ENCODE measurements at places on chromosomes 16 and 17.

- DNase-seq: no peak
These were observed 769.1 kb upstream of the CDH8 start for GRCh38 chr16:62805221-62805857.

- DNase-seq: no peak
These were observed 16.3 kb downstream of the LIG3 start for GRCh38 chr17:34996422-34997285.

GRCh38 chr16:6081320-6081976 lies 983.9 kb upstream of the EEF2KMT start:
- no peak for DNase-seq

GRCh38 chr16:78639775-78640174 lies 540.3 kb downstream of the WWOX start:
- DNase-seq: no peak

- peak; percentile 39 for DNase-seq
These were observed at the start of gene B9D1 for GRCh38 chr17:19362277-19363113. TSS of gene B9D1 (minus strand) at chr17:19362723. CDS start at chr17:19362569, 154 bp downstream.

- DNase-seq: no peak
These were observed 131.6 kb downstream of the MRTFB start for GRCh38 chr16:14202697-14203096.

DNA sequence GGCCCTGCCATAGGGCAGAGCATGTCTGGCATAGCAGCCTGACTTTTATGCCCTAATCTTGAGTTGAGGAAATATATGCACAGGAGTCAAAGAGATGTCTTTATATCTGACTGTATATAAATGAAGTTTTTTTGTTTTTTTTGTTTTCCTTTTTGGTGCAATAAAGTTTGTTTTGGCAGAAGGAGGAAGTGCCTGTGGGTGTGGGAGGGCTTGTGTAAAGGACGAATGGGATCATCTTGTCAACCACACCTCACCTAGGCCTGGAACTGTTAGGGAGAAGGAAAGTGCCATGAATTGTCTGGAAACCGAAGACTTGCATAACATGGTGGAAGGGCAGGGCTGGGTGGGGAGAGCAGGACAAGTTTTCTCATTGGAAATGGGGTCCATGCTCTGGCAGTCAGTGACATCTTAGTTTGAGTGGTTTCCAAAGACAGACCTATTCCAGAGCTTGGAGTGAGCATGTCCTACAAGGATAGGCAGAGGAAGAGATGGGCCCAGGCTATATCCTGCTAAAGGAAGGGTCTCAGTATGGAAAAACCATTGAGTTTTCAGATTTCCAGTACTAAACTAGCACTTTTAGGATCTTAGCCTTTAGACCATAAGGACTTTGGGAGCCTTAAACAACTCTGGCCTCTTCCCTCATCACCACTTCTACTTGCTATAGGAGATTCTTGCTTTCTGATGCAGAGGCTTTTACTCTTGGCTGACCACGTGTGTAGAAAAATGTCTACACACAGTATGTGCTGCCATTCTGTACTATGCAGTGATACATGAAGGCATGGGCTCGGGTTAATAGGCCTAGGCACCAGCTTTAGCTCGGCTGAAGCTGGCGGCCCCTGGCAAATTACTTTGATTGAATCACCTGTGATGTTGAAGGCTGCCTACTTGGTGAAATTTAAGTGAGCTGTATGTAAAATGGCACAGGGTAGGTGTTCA lies 15.5 kb downstream of the SNF8 start:
- DNase-seq: no peak

GRCh38 chr17:2347805-2348685 lies 10.7 kb downstream of the SGSM2 start:
- DNase-seq: peak; percentile 85

DNA sequence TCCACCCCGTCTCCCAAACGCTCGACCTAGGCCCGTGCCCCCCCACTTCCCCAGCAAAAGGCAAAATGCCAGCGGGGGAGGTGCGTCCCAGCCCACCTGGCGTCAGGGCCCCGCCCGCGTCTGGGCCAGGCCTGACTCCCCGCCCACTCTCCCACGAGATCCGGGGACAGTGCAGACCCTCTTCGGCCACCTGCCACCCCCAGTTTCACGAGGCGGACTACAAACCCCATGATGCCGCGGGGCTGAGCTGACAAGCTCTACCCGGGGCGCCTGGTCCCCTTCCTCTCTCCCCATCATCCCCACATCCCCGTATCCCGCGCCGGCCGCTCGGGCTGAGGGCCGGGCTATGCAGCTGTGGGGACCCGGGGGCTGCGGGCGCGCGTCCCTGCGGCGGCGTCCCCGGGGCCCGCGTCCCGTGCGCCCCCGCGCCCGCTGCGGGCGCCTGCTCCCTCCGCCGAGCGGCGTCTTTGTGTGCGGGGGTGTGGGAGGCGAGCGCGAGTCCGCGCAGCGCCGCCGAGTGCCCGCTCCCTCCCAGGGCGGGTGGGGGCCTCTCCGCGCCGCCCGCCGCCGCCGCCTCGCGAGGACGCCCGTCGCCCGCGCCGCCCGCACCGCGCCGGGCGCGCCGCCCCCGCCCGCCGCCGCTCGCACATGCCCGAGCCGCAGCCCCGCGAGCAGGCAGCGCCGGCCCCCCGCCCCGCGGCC lies at the start of gene ANKRD13B:
Gene ANKRD13B, plus strand, starts transcription at position 283 of the 702 bp plus-strand sequence. CDS start 490 bp downstream, outside the sequence.
- no peak for DNase-seq

DNA sequence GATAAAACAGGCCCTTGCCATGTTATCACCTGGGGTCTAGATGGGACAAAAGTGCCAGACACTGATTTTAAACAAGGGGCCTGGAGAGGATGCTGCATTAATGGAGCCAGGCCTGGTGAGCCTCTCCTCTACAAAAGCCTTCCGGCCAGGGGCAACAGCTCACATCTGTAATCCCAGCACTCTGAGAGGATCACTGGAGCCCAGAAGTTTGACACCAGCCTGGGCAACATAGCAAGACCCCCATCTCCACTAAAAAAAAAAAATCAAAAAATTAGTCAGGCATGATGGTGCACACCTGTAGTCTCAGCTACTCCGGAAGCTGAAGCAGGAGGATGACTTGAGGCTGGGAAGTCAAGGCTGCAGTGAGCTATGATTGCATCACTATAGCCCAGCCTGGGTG lies 3.5 kb downstream of the GINS2 start:
- DNase-seq: no peak

DNA sequence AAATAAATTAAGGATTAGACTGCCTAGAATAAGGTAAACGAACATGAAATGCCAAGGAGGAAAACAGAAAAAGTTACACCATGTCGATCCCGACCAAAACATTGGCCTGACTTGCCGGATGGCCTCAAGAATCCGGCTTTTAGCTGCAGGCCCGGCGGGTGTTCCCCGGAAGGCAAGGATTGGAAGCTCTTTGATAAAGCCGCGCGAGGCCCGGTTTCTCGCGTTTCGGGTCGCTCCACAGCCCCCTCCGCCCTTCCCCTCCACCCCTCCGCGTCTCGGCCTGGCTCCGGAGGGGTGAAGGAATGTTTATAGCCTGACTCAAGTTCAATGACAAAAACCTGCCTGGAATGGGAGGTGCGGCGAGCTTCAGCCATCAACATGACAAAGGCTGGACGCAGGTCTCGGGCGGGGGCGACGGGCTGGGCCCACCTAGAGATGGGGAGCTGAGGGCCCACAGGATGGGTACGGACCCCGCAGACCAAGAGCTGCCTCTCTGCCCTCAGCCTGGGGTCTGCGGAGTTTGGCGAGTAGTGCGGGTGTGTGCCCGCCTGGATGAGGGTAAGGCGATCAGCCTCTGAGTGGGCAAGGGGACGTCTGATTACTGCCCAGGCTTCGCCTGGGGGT lies 2.6 kb downstream of the PRAC1 start:
- no peak for DNase-seq

DNA sequence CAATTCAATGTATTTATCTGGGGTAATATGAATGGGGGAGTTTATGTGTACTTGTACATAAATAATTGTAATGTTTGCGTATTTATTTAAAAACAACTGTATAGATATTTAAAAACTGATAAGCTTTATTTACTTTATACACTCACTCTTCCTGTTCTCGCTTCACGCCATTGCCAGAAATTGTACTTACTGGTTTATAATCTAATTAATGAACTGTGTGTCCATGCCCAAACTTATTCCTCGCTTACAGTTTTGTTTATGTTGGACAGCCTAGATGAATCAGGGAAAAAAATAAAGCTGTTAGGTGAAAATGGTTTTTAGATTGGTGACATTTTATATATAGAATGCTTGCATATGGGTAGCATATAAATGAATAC lies 30.8 kb downstream of the AATF start:
- no peak for DNase-seq

DNA sequence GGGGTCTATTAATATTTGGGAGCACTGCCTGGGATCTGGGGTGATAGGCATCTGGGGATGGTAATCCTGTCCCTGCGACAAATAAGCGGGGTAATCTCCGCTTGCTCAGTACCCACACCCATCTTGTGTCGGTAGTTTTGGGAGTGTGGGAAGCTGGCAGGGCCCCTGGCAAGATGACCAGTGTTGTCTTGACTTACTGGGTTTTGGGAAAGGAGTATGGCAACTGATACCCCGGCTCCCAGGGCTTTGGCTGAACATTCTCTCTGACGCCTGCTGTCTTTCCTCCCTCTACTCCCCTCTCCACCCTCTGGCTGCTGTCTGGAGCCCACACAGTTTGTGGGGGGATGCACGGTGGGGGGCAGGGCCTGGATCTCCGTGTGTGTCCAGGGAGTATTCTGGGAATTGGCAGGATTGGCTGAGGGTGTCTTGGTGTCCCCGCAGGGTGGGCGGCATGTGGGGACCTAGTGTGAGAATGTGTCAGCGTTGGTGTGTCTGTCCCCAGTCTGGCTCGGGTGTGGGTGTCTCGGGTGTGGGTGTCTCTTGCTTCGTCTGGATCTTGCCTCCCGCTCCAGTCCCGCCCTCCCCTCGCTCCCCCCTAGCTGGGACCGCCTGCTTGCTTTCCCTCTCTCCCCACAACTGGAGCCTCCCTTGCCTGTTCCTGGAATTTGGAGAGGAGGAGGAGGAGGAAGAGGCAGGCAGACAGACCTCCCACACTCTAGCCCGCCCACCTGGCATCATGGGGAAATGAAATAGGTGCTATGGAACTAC lies 12.0 kb downstream of the RARA start:
- DNase-seq: no peak

DNA sequence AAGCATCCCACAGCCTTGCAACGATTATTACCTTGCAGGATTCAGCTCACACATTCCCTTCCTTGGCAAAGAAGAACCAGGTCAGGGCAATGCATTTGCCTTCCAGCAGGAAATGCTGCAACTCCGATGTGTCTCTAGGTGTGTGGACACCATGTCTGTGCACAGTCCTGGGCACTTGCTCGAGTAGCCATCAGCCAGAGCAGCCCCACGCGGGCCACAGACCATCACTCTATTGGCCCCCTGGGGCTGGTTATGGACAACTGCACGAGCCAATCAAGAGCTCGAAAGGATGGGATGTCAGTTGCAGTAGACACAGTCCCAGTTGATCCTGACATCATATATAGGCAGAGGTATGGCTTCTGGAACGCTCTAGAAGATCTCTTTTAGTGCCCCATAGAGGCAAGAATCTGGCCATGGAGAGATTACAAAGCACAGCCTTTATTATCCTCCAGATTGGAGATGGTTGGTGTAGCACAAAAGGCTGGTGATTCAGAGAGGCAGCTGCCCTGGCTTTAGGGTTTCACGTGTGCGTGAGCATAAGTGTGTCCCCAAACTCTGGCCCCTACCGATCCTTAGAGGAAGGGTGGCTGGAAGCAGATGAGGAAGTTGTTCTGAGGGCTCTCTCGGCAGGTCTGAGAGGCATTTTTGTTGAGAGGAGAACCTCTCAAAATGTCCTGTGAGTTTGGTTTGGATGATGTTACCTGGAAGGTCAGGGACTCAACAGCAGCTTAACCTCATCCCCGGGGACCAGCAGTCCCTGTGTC lies 403.8 kb downstream of the SEC14L1 start:
- DNase-seq: no peak

GRCh38 chr16:1731603-1732002 lies 25.6 kb downstream of the MAPK8IP3 start:
- no peak for DNase-seq

DNA sequence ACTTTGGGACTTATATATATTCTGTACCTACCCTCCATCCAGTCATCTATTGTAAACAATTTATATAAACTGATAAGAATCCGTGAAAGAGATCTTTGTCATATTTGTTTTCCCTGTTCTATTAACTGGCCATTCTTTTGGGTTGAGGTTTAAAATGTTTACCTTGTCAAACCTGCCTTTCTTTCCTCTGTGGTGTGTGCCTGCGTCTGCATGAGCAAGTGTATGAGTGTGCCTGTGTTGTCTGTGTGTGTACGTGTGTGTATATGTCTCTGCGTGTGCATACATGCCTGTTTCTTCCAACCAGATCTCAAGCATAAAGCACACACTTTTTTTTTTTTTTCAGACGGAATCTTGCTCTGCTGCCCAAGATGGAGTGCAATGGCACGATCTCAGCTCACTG lies 201.5 kb downstream of the C16orf95 start:
- no peak for DNase-seq

- no peak for DNase-seq
These were observed 604.3 kb upstream of the CA10 start for GRCh38 chr17:52762794-52763167.

- DNase-seq: no peak
These were observed 28.4 kb upstream of the ZNF423 start for GRCh38 chr16:49884033-49885015.

GRCh38 chr17:76390003-76390421 lies 5.6 kb downstream of the SPHK1 start:
- DNase-seq: no peak

- DNase-seq: no peak
These were observed 120.9 kb downstream of the HS3ST3A1 start for GRCh38 chr17:13480877-13481276.

Measured in GM04503 (cell line).